GM23338 (cell line): ENCODE measurements at places on chromosomes 4 and X.
A peak's percentile ranks its signal among the peaks of the same experiment; 100 is the strongest.

- DNase-seq, result no peak
Observed at GRCh38 chr4:39741401-39741800, 43.5 kb downstream of the UBE2K start.

- DNase-seq, result no peak
Observed at GRCh38 chr4:105923497-105924238, 28.4 kb downstream of the NPNT start.

DNA sequence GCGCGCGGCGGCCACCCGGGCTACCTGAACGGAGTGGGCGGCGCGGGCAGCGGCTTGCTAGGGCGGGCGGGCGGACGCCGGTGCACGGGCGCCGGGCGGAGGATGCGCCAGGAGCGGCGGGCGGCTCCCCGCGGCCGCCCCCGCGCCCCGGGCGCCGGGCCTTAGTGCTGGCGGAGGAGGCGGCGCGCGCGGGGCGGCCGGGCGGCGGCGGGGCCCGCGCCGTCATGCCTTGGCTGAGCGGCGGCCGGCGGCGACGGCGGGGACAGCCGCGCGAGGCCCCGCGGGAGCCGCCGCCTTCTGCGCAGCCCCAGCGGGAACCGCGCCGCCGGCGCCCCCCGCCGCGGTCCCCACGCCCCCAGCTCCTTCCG is 48.2 kb downstream of the CLDN34 start:
- DNase-seq, result no peak

DNA sequence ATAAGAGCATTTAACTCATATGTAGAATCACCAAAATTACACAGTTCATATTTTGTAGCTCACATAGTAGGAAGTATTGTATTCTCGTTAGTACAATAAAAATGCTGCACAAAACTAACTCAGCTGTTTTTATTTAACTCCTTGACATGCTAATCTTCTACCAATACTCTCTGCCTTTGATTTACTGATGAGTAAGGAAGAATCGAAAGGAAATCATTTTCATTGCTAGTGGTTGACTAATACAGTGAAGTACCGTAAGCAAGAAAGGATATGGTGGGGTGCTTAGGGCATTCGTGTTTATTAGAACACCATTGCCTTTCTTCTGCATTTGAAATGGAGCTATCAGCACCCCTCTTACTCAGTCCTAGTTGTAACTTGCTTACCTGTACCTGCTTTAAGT is 1239.1 kb upstream of the TENM3 start:
- no peak for DNase-seq

- DNase-seq, result no peak
Observed at GRCh38 chrX:149221230-149221629, 283.9 kb downstream of the IDS start.

- no peak for DNase-seq
Observed at GRCh38 chr4:59671037-59671436, 1529.1 kb upstream of the ADGRL3 start.

GRCh38 chr4:183999435-183999834 is 94.3 kb downstream of the STOX2 start:
- no peak for DNase-seq

DNA sequence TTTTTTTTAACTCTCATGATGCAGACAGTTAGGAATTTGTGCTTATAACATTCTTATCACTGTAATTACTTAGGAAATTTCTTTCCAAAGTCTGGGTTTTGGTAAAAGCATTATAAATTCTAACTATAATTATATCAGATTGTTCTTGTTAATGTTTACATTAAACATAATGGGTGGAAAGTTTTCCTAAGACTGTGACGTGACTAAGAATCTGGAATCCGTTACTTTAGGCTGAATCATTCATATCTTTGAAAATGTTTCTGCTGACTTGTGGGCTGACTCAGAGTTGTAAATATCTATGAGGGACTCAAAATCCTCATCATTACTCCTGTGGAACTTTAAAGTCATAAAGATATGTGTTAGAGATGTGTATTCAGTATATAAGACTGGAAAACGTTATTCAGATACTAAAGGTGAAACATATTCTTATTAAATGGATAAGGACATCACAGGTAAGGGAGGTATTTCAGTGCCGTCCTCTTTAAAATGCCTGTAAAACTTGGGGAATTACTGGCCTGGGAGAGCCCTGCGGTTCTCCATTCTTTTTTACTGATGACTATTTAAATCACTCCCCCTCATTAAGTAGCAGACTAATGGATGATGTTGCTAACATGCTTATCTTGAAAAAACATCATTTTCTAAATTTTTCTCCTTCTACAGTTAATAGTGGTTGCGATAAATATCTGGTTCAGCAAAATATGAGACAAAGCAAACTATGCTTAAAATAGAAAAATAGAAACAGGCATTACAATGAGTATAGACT is 159.0 kb downstream of the DCLK2 start:
- no peak for DNase-seq

DNA sequence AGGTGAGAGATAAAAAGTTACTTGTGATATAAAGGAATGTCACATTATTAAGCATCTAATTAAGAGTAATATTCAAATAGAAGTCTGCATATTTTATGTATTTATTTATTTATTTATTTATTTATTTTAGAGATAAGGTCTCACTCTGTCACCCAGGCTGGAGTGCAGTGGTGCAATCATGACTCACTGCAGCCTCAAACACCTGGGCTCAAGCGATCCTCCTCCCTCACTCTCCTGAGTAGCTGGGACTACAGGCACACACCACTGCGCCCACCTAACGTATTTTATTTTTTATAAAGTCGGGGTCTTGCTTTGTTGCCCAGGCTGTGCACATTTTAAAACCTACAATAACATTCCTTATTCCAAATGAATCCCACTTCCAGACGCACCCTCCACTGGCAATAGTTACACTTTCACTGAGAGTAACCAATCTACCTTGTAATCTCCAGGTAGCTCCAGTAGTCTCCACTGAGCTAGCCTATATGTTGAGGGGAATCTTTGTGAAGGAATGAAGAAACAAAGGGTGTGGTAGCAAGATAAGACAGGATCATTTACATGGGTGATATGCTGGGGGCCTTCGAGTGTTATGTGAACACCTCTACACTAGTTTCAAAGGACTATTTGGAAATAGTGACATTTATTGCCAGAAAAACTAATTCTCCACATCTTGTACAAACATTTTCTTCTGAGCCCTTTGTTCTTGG is 11.9 kb downstream of the SH3D19 start:
- no peak for DNase-seq

DNA sequence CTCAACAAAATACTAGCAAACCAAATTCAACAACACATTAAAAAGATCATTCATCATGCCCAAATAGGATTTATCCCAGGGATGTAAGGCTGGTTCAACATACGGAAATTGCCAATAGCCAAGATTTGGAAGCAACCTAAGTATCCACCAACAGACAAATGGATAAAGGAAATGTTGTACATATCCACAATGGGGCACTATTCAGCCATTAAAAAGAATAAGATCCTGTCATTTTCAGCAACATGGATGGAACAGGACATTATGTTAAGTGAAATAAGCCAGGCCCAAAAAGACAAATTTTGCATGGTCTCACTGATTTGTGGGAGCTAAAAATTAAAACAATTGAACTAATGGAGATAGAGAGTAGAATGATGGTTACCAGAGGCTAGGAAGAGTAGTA is 82.0 kb upstream of the FAM241A start:
- DNase-seq, result no peak

- DNase-seq, result no peak
Observed at GRCh38 chrX:132231587-132231986, 12.3 kb upstream of the RAP2C start.

DNA sequence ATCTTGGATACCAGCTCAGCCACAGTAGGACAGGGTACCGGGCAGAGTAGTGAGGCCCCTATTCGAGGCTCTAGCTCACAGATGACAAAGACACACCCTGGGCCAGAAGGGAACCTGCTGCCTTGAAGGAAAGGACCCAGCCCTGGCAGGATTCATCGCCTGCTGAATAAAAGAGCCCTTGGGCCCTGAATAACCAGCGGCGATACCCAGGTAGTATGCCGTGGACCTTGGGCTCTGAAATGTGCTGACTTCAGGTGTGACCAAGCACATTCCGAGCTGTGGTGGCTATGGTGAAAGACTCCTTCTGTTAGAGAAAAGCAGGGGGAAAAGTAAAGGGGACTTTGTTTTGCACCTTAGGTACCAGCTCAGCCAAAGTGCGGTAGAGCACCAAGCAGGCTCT is 14.6 kb downstream of the MED14 start:
- no peak for DNase-seq

GRCh38 chrX:71439896-71440295 is 73.7 kb downstream of the TAF1 start:
- no peak for DNase-seq

- DNase-seq, result no peak
Observed at GRCh38 chr4:20367446-20367845, 115.7 kb downstream of the SLIT2 start.

- no peak for DNase-seq
Observed at GRCh38 chrX:128728943-128729342, 676.7 kb upstream of the ACTRT1 start.

GRCh38 chr4:36325499-36325898 is 44.1 kb downstream of the DTHD1 start:
- DNase-seq, result no peak

- DNase-seq, result no peak
Observed at GRCh38 chr4:42673082-42673425, 16.1 kb upstream of the ATP8A1 start.

GRCh38 chrX:152960115-152960514 is 33.8 kb downstream of the PNMA5 start:
- no peak for DNase-seq

DNA sequence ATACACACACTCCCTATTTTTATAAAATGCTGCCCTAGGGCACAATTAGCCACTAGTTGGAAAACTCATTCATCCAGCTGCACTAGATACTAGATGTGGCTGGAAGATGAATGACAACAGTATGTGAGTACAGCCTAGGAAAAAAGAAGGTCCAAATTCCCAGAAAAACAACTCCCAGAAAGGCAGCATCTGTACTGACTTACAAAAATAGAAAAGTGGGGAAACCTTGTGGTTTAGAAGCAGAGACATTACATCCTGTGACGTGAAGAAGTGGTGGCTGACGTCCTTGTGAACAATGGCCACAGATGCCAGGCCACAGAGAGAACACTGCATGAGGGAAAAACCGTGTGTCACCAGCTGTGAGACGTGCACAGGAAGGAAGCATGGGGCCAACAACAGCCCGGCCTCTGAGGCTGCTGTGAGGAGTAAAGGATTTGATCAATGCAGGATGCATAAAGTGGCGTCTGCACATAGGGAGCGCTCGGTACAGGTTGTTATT is 81.2 kb downstream of the SPRY1 start:
- DNase-seq, result no peak

- DNase-seq, result no peak
Observed at GRCh38 chr4:7648544-7649395, 214.0 kb upstream of the PSAPL1 start.

- peak; percentile 50 for DNase-seq
Observed at GRCh38 chrX:46683048-46683447, 75.9 kb downstream of the SLC9A7 start.

GRCh38 chrX:109343671-109344070 is 138.2 kb downstream of the GUCY2F start:
- DNase-seq, result no peak

- DNase-seq, result no peak
Observed at GRCh38 chrX:43862434-43862833, 19.8 kb downstream of the MAOB start.

- no peak for DNase-seq
Observed at GRCh38 chr4:15333692-15334633, 93.9 kb upstream of the C1QTNF7 start.

DNA sequence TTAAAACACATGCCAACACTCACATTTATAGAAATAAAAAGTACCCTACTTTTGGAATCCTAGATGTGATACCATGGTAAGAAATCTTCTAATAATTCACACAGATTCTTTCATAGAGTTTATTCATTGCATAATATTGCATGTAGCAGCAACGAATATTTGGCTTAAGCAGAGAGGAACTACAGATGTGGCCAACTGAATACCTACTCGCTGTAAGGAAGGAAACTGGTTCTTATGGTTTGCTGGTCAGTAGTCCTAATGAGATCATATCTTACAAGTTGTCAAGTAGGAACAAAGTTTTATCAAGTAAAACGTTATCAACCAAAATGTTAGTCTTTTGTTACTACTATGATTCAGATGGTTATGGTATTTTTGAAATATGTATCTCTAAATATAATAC is 996.1 kb downstream of the PDHA2 start:
- no peak for DNase-seq

- no peak for DNase-seq
Observed at GRCh38 chrX:63526863-63527262, 175.7 kb upstream of the SPIN4 start.

DNA sequence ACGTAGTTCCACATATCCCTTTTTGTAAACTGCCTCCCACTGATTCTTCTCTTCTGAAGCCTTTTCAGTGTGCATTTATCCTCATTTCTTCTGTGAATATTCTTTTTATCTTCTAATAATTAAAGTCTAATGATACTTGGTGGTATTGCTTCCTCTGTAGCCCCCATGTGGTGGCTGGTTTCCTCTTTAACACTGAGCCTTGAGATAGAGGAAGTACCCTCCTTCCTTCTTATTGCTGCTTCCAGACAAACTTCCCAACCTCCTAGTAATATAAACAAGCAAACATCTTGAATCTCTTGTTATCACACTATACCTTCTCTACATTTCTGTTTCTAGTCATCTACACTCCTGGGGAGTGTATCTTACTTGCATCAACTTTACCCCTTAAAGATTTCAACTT is 310.5 kb upstream of the GIMD1 start:
- DNase-seq, result no peak
